ENCODE measurements at places on chromosomes 1 and 21. TPM values are rescaled to one million over a fixed set of nuclear protein-coding genes. Genes with fewer than 3 reads are reported as not detected.

The SMCP gene
- total RNA-seq, result not detected

The PTGFR gene
- total RNA-seq, result 2.0 TPM

The RNF186 gene
- not detected for total RNA-seq

The GNG5 gene
- total RNA-seq, result 64.3 TPM

GRCh38 chr1:206898089-206898914, 1.1 kb downstream of the IL24 start:
- H3K36me3 ChIP-seq, result no peaks in the 10 kb centered on the region
- H3K27ac ChIP-seq, result no peak overlapping the region
- no peak for DNase-seq
- no peaks in the 10 kb centered on the region for H3K27me3 ChIP-seq
- H3K4me1 ChIP-seq, result peaks cover 8% of the 10 kb centered on the region
- H3K4me3 ChIP-seq, result no peak overlapping the region

- no peak for DNase-seq
- no peaks in the 10 kb centered on the region for H3K4me1 ChIP-seq
- H3K27ac ChIP-seq, result no peak overlapping the region
- H3K27me3 ChIP-seq, result no peaks in the 10 kb centered on the region
- H3K4me3 ChIP-seq, result no peak overlapping the region
Observed at GRCh38 chr1:80369780-80370179, 1363.2 kb upstream of the ADGRL4 start.

DNA sequence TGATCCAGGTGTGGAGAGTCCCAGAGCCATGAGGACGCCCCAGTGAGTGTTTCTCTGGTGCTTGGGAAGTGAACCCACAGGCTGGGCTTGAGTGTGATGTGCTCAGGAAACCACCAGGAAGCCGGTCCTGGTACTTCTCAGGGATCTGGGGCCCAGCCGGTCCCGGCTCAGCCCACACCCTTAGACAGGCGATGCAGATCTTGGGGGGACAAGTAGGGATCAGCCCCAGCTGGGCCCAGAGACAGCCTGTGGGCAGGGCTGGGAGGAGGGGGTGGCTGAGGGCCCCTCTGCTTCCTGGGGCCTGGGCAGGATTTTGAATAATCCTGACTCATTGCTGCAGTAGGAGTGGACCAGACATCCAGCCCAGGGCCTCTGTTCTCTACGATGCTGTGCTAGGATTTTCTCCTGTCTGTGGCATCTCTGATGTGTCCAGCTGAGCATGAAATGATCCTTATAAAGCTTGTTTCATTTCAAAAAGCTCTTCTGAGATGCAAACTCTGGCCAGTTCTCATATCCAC, 698.0 kb downstream of the PTPRU start:
- no peak for DNase-seq
- H3K27ac ChIP-seq, result no peak overlapping the region
- H3K4me3 ChIP-seq, result no peak overlapping the region

DNA sequence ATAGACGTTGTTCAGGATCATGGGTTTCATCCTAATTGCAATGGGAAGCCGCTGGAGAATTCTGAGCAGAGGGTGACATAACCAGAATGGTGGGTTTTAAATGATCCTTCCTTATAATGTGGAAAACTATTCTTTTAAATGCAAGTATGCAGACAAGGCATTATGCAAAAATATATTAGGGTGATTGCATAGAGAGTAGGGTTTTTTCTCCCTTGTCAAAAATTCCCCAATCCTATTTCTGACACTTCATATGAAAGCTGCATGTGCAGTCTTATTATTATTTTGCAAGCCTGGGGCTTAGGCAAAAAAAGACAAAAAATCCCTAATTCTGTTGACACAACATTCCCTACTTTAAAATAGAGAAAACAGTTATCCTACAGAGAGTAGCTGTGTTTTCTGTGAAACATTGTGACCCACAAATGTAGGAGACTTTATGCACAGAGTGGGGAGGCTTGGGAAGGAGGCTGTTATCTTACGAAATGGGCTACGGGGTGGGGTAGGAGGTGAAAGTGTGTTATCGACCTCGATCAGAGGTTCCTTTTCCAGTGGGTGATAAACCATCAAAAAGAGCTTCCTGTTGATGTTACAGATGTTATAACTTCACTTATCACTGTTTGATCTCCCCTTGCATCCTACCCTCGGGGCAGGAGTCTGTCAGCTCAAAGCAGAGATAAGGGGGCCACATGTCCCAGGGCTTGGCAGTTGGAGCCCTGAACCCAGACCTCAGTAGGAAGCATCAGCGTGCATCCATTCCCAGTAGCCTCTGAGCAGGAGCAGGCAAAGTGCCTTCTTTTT, 27.2 kb downstream of the RHEX start:
- no peaks in the 10 kb centered on the region for H3K4me1 ChIP-seq
- no peaks in the 10 kb centered on the region for H3K36me3 ChIP-seq
- H3K4me3 ChIP-seq, result no peak overlapping the region
- no peak overlapping the region for H3K27ac ChIP-seq

DNA sequence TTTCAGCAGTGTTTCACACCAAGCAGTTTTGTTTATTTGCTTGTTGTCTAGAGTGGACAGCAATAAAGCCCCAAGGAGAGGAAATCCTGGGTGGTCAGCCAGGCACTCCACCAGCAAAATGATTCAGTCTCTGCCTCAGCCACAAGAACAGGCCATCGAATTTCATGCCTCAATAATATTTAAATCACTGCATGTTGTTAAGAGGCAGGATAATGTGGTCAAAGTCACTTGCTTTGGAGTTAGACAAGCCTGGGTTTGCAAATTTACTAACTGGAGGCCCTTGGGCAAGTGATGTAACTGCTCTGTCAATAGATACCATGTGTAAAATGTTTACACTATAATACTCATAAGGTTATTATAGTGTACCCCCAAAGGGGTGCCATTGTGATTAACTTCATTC, 349.6 kb downstream of the LMO4 start:
- DNase-seq, result no peak
- H3K36me3 ChIP-seq, result no peaks in the 10 kb centered on the region
- no peak overlapping the region for H3K27ac ChIP-seq
- H3K27me3 ChIP-seq, result no peaks in the 10 kb centered on the region
- no peaks in the 10 kb centered on the region for H3K4me1 ChIP-seq
- no peak overlapping the region for H3K4me3 ChIP-seq

DNA sequence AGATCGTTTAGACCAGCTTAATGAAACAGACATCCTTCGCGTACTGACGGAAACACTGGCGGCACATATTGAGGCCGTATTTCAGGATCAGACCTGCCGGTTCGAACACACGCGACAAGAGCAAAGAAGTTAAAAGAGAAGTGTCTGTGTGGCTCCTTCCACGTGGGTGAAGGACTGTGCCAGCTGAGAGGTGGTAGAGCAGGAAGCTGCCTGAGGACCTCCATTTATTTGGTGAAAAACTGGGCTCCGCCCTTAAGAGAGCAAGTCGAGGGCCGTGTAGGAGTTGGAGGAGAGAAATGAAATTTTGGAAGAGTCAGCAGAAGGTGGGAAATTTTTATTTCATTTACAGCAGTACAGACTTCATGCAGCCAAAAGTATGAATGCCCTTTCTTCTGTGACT, 38.8 kb upstream of the ADORA3 start:
- H3K4me3 ChIP-seq, result no peak overlapping the region
- H3K36me3 ChIP-seq, result no peaks in the 10 kb centered on the region
- H3K4me1 ChIP-seq, result no peaks in the 10 kb centered on the region
- no peak overlapping the region for H3K27ac ChIP-seq
- no peak for DNase-seq
- no peaks in the 10 kb centered on the region for H3K27me3 ChIP-seq

DNA sequence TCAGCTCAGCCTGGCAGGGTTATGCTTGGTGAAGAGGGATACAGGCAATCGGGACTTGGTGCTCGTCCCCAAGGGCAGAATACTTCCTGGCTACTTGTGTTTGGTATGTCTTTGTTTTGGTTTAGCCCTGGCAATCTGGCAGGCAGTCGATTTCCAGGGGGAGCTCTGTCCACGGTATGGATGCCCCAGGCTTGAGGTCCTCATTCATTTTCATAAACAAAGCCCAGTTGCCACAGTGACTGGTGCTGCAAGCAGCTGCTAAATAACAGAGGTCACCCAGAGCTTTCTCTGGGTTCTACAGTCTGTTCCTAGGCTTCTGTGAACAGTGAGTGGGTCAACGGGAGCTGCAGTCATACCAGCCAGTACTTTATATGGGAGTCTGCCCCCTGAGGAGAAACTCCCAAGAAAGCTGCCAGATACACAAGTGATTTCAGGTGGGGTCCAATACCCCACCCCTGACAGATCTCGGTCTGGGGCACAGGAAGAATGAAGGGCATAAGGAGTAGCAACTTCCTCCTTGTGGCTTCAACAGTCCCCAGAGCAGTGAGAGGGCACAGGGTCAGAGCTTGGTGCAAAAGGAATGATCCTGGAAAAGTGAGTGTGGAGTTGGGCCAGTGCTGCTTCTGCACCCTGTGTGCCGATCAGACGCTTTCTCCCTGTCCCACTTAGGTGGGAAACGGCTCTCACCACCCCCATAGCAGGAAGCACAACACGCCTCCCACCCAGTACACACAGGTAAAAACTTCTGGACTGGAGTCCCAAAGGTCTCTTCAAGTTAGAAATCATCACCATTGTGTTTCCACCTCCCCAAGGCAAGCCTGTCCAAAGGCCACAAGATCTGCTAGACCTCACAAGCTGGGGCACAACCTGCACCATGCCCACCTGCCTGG, 55.5 kb downstream of the TGFBR3 start:
- H3K27ac ChIP-seq, result no peak overlapping the region
- DNase-seq, result peak; percentile 80
- H3K4me1 ChIP-seq, result peaks cover 19% of the 10 kb centered on the region
- no peak overlapping the region for H3K4me3 ChIP-seq
